ENCODE measurements at places on chromosomes 6 and 20. TPM values are rescaled to one million over a fixed set of nuclear protein-coding genes. Genes with fewer than 3 reads are reported as not detected.

GRCh38 chr6:7726416-7727085 is 652 bp downstream of the BMP6 start:
- no peak for DNase-seq

GRCh38 chr6:25174678-25175077 is 104.5 kb upstream of the CARMIL1 start:
- no peak for DNase-seq

DNA sequence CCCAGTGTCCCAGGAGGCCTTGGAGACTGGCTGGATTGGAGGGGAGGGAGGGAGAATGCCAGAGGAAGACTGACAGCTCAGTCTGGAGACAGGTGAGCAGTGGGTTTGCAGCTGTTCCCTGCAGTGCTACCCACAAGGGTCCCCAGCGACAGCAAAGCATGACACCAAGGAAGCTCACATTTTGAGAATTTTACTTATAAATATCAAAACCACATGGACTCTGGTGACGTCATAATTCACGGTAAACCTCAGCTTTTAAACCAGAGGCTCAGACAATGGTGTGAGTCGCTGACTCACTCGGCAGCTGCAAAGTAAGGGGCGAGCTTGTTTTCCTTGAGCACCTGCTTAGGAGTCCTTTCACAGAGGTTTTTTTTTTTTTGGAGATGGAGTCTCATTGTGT is 65.2 kb downstream of the THBS2 start:
- no peak for DNase-seq

GRCh38 chr6:157990321-157991066 is 8.8 kb downstream of the SYNJ2 start:
- no peak for DNase-seq

DNA sequence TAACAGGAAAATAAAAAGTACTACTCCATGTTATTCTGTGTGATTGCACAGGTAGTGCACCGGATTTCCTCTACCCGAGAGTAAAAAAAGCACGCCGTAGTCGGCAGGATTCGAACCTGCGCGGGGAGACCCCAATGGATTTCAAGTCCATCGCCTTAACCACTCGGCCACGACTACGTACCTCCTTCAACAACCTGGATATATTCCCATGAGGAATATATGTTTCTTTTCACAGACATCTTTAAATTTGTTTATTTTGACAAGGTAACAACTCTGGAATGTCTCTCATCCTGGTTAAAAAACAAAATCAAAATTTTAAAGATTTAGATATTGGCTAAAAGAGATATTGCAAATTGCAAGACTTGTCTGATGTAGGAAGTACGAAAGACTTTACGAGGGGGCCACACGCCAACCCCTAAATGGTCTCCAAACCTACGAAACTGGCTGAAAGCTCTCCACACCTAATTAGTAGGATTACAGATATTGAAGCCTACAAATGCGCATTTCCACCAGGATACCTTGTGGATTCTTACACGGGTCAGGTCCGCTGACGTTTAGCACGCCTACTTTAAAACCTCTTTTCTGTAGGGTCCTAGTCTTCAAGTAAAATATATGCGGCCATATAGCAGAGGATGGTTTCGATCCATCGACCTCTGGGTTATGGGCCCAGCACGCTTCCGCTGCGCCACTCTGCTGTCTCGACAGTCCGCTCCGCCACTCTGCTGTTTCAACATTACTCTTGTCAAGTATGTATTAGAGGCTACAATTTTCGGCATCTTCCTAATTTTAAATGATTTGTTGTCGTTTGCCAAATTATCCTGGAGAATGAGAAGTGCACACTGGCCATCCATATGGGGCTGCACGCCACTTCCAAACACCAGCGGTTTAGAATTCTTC is 52.2 kb upstream of the BTN3A2 start:
- no peak for DNase-seq

GRCh38 chr6:15879371-15880261 is 216.8 kb upstream of the DTNBP1 start:
- peak; percentile 65 for DNase-seq

DNA sequence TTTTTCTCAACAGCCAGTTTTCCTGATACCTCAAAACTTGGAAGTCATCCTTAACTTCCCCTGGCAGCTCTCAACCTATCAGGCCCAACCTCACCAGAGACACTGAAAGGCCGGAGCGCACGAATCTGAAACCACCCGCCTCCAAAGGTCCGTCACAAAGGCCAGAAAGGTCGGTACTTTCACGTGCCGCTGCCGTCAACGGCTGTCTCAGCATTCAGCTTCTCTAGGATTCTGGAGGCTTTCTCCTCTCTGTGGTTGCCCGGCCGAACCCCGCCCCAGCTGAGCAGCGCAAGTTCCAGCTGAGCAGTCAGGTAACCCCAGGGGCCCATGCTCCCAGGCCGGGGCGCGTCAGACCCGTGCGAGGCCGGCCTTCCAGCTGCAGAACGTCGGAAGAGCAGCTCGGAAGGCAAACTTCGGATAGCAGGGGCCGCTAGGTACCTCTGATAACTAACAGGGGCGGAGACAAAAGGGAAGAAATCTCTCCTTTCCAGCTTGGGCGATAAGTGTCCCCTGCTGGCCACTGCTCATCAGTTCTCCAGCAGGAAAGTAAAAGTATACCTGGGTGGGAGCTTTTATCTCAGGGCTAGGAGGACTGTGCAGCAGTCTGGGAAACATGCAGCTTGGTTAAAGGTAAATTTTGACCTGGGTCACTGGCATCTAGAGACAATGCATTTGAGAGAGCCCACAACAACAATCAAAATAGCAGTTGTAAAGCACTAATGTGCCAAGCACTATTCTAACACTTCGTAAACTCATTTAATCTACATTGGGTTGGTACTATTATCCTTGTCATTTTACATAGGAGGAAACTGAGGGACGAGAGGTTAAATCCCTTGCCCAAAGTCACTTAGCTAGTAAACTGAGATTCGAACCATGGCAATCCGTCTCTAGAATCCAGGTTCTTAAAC is 16.1 kb downstream of the ZSCAN12 start:
- DNase-seq = peak; percentile 79

Gene CYP21A2
- polyA plus RNA-seq = 0.58 TPM

DNA sequence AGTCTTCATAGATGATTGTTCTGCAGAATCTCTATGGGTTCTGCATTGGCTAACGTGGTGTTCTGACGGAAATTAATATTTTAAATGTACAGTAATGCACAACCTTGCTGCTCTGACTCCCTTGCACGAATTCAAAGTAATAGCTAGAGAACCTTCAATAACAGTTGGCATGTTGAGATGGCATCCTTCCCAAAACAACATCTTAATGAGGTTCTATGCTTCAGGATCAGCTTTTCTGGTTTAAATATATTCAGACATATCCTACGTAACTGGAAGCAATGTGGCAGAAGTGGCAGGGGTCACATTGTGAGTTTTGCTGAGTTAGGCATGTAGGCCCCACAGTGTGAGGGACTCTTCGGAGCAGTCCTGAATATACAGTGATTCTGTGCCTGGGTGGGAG is 25.7 kb downstream of the DSE start:
- DNase-seq = no peak
